ENCODE measurements at places on chromosomes 12 and 14. TPM values are rescaled to one million over a fixed set of nuclear protein-coding genes. Genes with fewer than 3 reads are reported as not detected.

The TESPA1 gene
- not detected for total RNA-seq

The GOLT1B gene
- 38.3 TPM for total RNA-seq

The PTPN6 gene
- 28.4 TPM for total RNA-seq

The PDZRN4 gene
- not detected for total RNA-seq

The GPR135 gene
- total RNA-seq = 1.1 TPM
